Right renal pelvis (tissue), 4 donors: ENCODE measurements at places on chromosomes 1 and 21. TPM values are rescaled to one million over a fixed set of nuclear protein-coding genes. Genes with fewer than 3 reads are reported as not detected.

Gene RGS1
- 2.0 TPM for polyA plus RNA-seq

Gene MR1
- 5.7 TPM for polyA plus RNA-seq

Gene TTC22
- polyA plus RNA-seq = 6.8 TPM

Gene GBP4
- 9.4 TPM for polyA plus RNA-seq

Gene GLMN
- polyA plus RNA-seq = 22.8 TPM

Gene SPRR1A
- polyA plus RNA-seq = not detected

- no peak for DNase-seq
These were observed 230.8 kb upstream of the CACYBP start for GRCh38 chr1:174768949-174769348.

DNA sequence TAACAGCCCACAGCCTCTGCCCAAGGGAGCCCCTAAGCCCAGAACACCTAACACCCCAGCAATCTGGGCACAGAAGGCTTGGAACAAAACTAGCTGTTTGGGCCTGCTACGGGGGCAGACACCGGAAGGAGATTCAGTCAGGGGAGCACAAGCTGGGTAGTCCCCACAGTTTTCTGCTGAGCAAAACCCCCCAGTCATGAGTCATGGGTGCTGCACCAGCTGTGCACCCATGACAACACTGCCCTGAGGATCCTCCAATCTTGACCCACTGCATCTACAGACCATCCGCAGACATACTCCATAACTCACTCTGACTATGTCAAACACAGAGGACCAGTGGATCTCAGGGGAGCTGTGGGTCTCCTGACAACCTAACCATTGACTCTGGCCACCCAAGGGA, 105.1 kb downstream of the LRIG2 start:
- no peak for DNase-seq

- no peak for DNase-seq
These were observed 115.6 kb downstream of the BRINP2 start for GRCh38 chr1:177286396-177286795.

- no peak for DNase-seq
These were observed 171.9 kb downstream of the IGSF21 start for GRCh38 chr1:18279351-18280074.

DNA sequence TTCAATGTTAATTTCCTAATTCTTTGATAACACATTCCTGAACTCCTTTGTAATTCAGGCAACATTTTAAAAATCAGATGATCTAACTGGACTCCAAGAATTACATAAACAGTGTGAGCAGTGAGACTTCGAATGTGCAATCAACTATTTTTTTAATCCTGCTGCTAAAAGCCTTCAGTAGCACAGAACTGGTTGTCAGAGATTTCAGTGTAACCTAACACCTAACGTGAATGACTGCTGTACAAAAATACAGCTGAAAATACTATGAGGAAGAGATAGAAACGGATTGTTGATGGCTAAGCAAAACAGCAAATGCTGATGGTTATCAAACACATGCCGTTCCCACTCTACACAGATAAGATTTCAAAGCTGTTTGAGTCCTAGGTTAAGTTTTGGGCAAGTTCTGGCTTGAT, 46.1 kb downstream of the APP start:
- no peak for DNase-seq

DNA sequence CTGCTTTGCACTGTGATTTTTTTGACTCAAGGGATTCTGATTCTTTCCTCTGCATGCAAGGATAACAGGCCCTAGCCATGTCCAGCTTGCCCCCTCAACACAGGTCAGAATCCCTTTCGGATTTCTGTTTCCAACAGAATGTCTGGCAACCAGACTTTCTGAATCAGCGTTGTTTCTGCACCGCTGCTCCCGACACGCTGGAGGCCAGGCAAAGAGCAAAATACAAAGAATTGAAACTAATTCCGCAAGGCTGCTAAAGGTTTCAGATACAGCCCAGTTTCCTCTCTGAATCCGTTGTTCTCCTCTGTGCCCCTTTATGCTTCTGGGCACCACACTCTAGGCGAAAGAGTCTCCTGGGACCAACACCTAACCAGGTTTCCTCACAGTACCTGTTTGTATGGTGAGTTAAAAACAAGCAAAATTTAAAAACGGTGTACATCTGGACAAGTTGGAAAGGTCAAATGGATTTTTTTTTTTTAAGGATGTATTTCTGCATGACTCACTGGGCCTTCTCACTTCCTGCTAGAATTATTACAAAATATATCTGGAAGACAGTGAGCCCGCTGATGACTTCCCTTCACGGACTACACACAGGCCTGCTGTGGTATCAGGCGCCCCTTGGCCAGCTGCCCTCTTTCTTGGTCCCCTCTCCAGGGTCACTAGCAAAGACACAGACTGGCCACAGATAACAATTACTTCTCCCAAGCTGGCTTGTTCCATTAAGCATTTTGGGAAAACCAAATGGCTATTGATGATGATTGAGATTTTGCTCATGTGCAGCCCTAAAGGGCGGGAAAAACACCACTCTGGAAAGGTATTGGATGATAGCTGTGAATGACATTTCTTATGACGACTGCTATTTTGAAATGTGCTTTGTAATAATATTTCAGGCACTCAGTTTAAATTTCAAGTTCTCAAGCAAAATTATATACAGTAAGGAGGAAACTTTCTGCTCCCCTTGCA, 118.3 kb downstream of the TGFB2 start:
- DNase-seq = no peak

- DNase-seq = no peak
These were observed 68.8 kb upstream of the RGS1 start for GRCh38 chr1:192506741-192507155.
